ENCODE measurements at places on chromosomes 12 and 14.
A peak's percentile ranks its signal among the peaks of the same experiment; 100 is the strongest.

DNA sequence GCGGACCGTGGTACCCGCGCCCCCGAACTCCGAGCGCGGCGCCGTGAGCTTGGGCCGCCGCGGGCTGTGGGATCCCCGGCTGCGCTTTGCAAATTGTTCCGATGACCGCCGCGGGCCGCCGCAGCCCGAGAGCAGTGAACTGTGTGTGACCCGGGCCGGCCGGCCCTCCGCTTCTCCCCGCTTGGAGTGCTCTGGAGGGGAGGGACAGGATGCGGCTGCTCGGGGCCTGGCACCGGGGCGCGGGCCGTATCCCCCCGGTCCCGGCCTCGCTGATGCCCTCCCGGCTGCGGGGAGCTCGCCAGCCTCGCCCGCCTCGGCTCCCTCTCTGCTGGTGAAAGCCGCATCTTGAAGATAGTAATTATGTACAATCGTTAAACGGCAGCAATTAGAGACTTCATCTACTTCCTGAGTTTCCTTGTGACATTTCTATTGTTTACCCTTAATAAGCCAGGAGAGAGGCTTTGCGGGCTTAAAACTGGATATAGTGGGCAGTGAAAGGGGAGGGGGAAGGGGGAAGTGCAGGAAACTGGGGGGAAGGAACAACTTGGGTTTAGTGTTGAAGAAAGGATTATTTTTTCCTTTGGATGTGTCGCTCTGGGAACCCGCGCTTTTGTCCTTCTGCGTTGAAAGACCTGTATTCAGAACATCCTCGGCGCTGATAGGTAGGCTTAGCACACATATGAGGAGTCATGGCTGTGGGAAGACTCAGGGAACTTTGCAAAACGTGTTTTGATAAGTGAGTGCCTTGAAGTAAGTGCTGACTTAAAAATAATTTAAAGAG, 1.2 kb downstream of the PELI2 start:
- ATAC-seq = peak; percentile 32

GRCh38 chr14:103384450-103385151, 614 bp upstream of the MARK3 start:
- ATAC-seq = no peak

- ATAC-seq = no peak
Observed at GRCh38 chr12:1611803-1612572, 17.0 kb upstream of the WNT5B start.

GRCh38 chr12:66713984-66714383, 35.1 kb upstream of the GRIP1 start:
- no peak for ATAC-seq

- no peak for ATAC-seq
Observed at GRCh38 chr14:101788016-101788635, 26.6 kb downstream of the PPP2R5C start.

DNA sequence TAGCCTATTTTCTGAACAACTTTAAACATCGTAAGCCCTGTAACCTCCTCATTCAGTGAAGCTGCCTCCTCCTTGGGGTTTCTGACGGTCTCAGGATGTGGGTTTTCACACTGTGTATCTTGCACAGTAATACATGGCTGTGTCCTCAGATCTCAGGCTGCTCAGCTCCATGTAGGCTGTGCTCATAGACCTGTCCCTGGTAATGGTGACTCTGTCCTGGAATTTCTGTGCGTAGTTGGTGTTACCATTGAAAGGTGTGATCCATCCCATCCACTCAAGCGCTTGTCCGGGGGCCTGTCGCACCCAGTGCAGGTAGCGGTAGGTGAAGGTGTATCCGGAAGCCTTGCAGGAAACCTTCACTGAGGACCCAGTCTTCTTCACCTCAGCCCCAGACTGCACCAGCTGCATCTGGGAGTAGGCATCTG, 980.5 kb downstream of the TMEM121 start:
- no peak for ATAC-seq

GRCh38 chr12:105481392-105482300, 151.2 kb downstream of the C12orf75 start:
- ATAC-seq = no peak

- ATAC-seq = peak; percentile 87
Observed at GRCh38 chr12:126772171-126772864, 1494.7 kb upstream of the TMEM132C start.

DNA sequence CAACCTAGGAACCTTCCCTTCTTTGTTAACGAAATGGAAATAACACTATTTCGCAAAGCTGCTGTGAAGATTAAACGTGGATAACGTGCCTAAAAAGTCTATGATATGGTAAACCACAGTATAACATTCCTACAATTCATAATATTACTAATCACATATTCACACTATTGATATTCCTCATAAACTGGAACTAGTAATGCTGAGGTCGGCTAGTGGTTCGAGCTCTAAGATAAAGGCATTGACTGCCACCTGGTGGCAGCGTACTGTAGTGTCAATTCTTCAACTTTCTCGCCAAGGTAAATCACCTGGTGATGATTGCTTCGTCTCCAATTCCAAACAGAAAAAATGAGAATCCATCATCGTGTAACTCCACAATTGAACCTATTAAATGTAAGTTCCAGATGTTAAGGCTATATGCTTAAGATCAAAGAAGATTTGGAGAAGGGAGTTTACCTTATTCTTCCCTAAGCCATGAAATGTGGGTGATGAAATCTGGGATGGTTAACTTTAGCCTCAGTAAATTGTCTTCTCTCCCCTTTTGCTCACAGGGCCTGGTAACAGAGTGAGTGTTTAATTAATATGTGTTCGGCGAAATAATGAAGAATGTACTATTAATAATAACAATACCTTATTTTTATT, 197.5 kb upstream of the TMEM132C start:
- no peak for ATAC-seq

DNA sequence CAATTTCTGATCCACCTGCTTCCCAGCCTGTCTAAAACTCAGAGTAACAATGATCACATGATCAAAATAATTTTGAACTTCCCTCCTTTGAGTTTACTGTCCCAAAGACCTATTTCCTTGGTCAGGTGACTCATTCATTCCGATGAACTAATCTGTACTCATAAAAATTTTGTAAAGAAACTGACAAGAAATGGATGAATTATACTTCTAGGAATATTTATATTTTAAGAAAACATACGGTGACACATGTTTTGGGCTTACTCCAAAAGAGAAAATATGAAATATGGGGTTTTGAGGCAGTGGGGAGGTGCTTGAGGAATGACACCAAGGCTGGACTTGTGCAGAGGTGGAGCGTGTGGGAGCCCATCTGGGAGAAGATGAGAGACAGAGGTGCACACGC, 42.0 kb downstream of the GUCY2C start:
- ATAC-seq = no peak

- no peak for ATAC-seq
Observed at GRCh38 chr12:22893878-22894277, 268.9 kb downstream of the ETNK1 start.

DNA sequence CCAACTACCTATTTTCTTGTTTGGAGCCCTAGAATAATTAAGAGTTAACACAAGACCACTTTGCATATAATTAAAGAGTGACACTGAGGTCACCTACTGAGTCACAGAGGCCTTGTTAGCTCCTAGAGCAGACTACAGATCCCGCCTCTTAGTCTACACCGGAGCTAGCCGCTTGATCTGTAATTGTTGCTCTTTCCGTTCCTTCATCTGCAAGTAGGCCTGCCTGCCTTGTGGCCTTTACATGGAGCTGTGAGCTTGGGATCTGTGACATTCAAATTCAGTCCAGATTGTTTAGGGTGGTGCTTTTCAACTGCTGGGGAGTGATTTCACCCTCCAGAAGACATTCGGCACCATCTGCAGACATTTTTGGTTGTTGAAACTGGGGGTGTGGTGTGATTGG, 5.6 kb upstream of the DYNLL1 start:
- ATAC-seq = no peak

DNA sequence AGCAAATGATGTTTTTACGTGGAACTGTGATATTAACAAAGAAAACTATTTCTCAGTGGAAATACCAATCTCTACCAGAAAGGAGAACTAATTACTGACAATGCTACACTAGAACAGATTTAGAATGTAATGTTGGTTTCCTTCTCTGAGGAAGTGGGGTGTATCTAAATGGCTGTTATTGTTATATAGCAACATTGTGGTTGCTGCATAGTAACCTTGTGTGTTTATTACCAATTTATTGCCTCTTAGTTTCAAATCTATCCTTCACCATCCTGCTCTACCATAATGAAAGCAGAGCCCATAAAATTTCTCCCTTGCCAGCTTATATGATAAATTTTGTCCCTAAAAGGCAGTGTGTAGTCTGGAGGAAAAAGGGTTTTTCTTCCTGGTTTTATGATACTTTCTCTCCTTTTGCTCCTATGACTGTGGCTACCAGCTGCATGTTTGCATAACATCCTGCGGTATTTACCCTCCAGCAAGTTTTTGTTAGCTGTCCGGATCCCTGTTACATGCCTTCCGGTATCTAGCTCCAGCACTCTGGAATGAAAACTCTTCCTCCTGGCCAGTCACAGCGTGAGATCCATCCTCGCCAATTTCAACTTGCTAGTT, 5.7 kb upstream of the KLRK1 start:
- ATAC-seq = peak; percentile 92

GRCh38 chr14:51823706-51824105, 36.7 kb upstream of the GNG2 start:
- no peak for ATAC-seq
